DMS 273 treated with DMSO at 0.1 percent for 48 hours (cell line): ENCODE measurements at places on chromosomes 2 and 18.

- DNase-seq = no peak
Measured at GRCh38 chr2:105789745-105790460, 45.2 kb downstream of the NCK2 start.

DNA sequence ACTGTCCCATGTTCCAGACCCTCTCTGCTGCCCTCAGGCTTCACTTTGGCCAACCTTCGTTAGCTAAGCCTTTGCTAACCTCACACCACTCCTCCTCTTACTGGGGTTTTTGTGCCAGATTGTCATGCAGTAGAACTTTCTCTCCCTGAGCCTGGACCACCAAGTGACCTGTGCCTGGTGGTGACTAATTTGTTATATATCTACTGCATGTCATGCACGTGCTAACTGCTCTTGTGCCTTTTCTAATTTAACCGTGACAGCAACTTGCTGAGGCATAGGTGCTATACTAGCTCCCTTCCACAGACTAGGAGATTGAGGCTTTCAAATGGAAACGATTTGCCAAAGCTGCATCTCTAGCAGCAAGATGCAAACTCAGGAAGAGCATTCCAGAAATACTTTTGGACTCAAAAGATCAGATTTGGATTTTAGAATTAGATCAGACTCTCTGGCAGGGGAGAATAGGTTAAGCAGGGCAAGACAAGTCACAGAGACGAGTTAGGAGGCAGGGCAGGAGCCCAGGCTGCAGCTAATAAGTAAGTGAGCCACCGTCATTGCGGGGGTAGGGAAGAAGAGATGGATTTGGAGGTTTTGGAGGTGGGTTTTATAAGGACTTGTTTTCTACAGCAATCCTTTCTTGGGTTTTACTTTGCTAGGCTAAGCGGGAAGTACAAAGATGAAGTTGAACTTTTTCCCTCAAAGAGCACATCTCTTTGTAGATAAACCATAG, 1.8 kb downstream of the PPP1R7 start:
- DNase-seq = no peak

DNA sequence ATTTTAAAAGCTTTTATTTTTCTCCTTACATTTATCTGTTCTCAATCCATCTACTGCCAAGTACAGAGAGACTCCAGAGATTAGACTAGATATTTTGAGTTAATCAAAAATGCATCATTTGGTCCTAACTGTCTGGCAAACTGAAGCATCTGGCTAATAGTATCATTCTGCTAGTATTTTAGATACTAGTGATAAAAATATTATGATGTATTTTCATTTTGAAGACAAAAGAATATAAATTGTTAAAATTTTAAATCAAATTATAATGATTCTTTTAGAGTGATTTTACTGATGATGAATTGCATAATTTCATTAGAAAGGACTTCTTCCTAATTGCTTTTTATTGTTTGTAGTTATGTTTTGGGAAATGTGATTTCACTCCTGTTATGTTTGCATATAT, 584.0 kb downstream of the LRRTM4 start:
- DNase-seq = no peak

GRCh38 chr2:98910349-98911125, 25.5 kb downstream of the CRACDL start:
- no peak for DNase-seq
